ENCODE measurements at places on chromosomes 13 and 19.
A peak's percentile ranks its signal among the peaks of the same experiment; 100 is the strongest.

GRCh38 chr19:51157265-51157664, 15.2 kb downstream of the SIGLEC7 start:
- no peak for DNase-seq

GRCh38 chr19:1852581-1853128, 4.4 kb upstream of the REXO1 start:
- no peak for DNase-seq

- no peak for DNase-seq
These were observed 1.8 kb downstream of the LCP1 start for GRCh38 chr13:46179969-46180763.

DNA sequence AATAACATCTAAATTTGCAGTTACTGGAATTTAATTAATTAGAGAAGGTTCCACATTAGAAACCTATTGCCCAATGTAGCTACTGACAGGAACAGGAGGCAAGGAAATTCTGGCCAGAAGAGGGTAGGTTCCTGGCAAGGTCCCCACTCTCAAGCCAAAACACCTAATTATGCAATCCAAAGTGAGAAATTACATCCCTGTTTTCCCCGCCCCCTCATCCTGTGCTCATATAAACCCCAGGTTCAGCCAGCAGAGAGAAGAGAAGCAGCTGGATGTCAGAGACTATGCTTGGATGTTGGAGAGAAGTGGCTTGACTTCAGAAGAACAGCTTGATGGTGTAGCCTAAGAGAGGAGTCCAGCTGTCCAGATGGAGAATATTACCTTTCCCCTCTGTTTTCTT, 951.3 kb upstream of the PRR20A start:
- no peak for DNase-seq

DNA sequence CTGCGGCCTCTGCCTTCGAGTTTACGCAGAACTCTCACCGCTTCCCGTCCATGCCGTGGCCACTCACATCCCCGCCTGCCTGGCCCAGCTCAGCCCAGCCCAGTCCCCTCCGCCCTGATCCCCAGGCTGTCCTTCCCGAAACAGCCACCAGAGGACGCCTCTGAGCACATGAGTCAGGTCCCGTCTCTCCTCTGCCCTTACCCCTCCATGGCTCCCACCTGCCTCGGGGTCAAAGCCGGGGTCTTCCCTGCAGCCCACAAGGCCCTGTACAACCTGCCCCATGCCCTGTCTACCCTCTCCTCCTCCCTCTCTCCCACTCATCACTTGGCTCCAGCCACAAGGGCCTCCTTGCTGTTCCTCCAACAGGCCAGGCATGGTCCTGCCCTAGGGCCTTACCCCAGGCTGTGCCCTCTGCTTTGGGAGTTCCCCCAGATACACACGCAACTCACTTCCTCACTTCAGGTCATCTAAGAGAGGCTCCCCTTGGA, 8.1 kb upstream of the SEMA6B start:
- DNase-seq: no peak

GRCh38 chr13:110677731-110678545, 28.0 kb downstream of the CARS2 start:
- no peak for DNase-seq

DNA sequence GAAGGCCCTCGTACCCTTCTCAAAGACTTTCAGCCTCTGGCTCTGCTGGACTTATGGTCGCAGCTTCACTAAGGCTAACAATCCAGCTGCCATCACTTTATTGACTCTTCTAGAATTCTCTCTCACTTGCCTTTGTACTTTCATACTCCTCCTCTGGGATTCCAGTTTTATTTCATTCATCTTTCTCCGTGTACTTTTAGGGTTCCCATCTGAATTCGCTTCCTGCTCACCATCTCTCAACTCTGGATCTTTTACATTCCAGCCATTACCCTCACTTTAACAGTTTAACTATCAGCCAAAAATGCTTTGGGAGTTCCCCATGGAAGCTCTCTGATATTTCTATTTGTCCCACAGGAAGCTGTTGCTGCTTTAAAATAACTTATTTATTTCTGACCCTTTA, 149.3 kb upstream of the KL start:
- DNase-seq: no peak

DNA sequence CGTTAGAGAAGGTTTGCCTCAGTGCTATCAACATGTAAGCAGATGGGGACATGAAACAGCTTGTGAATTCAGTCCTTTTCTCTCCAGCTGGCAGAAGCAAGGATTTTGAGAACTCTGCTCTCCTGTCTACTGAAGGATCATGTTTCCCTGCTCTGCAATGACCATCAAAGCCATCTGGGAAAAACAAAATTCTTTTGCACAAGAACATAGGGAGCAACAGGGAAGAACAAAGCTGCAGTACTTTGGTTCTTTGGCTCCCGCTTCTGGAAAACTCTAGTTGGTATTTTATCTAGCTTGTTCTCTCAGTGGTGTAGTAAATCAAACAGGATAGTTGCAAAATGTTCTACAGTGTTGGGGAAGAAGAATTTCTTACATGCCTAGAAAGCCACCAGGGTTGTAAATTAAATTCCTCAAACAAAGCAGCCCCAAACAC, 270.4 kb downstream of the ENOX1 start:
- peak; percentile 92 for DNase-seq

GRCh38 chr13:75353781-75354193, 128.2 kb downstream of the TBC1D4 start:
- no peak for DNase-seq

- DNase-seq: no peak
These were observed 565 bp downstream of the KLK10 start for GRCh38 chr19:51018745-51019543.

DNA sequence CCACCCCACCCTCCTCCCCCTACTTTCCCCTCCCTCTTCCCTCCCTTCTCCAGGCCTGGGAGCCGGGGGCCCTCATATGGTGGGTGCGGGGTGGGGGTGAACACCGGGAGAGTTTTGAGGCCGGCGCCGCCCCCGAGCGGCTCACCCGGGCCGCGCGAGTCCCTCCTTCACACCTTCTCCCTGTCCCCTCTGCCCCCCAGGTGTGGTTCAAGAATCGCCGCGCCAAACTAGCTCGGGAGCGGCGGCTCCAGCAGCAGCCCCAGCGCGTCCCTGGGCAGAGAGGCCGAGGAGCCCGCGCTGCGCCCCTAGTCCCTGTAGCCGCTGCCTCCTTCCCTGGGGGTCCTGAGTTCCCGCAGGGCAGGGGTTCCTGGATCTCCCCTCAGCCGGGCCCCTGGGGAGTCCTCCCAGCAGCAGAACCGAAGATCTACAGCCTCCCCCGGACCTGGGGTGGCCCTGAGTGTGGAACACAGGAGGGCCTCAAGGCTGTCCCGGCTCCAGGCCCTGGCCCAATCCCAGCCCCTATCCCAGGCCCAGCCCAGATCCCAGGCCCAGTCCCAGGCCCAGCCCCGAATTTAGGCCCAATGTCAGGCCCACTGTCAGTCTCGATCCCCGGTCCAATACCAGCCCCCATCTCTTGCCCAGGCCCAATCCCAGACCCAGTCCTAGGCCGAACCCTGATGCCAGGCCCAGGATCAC, 1.7 kb downstream of the TPRX2 start:
- DNase-seq: no peak

GRCh38 chr13:22717036-22717435, 463.7 kb upstream of the SGCG start:
- DNase-seq: no peak

- DNase-seq: no peak
These were observed 4.7 kb upstream of the ZNF606 start for GRCh38 chr19:58007285-58007684.

GRCh38 chr13:80083853-80084676, 256.9 kb downstream of the SPRY2 start:
- peak; percentile 44 for DNase-seq

DNA sequence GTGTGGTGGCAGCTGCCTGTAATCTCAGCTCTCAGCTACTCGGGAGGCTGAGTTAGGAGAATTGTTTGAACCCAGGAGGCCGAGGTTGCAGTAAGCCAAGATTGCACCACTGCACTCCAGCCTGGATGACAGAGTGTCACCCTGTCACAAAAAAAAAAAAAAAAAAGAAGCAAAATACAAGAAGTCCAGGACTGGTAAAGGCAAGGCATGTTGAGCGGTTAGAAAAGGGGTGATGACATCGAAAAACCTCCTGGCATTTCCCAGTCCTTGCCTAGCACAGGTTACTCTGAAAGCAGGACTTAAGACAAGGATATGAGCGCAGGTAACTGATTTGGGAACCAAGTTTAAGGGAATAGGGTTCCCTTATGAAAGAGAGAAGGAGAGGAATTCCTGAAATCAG, 2.5 kb upstream of the LILRB4 start:
- DNase-seq: no peak

- DNase-seq: no peak
These were observed 4.7 kb downstream of the AKAP11 start for GRCh38 chr13:42276683-42277082.

DNA sequence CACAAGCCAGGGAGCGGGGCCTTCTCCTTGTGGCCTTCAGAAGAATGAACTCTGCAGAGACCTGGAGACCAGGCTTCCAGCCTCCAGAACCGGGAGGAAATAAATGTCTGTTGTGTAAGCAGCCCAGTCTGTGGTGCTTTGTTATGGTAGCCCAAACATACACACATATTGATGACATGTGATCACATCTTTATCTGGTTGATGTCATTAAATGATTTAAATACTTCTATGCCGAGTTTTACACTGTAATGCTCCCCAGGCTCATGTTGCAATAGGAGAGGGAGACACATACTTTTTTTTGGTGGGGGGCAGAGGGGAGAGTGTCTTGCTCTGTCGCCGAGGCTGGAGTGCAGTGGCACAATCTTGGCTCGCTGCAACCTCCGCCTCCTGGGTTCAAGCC, 188.0 kb upstream of the IRS2 start:
- DNase-seq: no peak

DNA sequence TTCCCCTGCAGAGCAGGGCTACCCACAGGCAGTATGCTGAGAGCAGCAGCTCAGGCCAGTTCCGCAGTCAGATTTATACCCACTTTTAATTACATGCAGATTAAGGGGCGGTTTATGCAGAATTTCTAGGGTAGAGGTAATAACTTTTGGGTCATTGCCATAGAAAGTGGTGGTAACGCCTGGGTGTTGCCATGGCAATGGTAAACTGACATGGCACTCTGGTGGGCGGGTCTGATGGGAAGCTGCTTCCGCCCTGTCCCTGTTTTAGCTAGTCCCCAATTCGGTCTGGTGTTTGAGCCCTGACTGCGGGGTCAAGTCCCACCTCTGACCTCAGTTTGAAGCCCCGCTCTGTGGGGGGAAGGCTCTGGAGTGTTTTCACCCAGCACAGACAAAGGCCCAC, 141.1 kb upstream of the VSTM2B start:
- no peak for DNase-seq

- no peak for DNase-seq
These were observed 15.6 kb downstream of the TUBGCP3 start for GRCh38 chr13:112572366-112572765.

- no peak for DNase-seq
These were observed 111.8 kb downstream of the SACS start for GRCh38 chr13:23321535-23322241.

GRCh38 chr19:12834976-12835757, 788 bp upstream of the RTBDN start:
- DNase-seq: no peak

- no peak for DNase-seq
These were observed 6.3 kb downstream of the ARGLU1 start for GRCh38 chr13:106561551-106562170.

GRCh38 chr13:68439817-68440216, 1209.7 kb upstream of the PCDH9 start:
- no peak for DNase-seq

DNA sequence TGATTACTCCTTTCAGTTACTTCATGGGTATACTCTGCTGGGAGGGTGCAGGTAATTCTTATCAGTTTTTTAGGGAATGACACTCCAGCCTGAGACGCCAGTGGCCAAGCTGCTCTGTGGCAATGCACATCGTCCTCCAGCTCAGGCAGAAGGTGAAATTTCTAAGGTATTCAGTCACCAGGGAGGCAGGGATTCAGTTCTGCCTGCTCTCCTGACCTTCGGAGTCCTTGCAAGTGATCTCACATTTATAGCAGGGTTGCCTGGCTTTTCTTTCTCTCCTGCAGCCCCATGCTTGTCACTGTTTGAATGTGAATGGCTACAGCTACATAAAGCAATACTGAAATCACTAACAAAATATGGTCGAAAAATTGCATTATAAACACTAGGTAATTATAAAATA, 1447.5 kb downstream of the EFNB2 start:
- no peak for DNase-seq

- no peak for DNase-seq
These were observed 24.4 kb downstream of the CERS1 start for GRCh38 chr19:18871543-18871942.

DNA sequence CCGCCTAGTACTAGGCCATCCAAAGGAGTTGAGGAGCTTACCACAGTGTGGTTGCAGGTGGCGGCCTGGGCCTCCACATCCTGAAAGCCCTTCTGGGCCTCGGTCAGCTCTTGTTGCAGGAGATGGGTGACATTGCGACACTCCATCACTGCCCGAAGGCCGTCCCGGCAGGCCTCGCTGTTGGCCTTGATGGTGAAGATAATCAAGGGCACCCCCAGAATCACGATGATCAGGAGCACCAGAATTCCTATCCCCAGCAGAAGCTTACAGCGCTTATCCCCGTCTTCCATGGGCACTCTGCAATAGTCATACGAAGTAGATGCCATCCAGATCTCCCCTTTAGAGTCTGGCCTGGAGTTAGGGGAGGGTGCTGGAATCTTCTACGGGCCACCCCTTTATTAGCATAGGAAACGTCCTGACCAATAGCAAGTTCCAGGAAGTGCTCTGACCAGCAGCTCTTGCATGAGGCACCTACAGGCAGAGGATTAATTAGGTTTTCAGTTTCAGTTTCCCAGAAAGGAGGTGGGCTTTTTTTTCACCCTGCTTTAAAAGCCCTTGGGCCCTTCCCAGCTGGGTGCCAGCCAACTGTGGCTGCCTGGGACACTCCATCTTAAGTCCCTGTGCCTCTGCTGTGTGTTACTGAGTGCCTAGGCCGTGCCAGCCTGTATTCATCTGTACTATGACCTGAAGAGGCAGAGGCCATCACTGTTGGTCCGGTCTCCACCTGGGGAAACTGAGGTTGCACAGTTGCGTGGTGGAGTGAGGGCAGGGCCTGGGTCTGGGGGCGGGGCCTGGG, at the start of gene BST2:
Gene BST2 (minus strand): TSS at position 381 of the 796 bp plus-strand sequence. CDS start 55 bp downstream, at position 326.
- peak; percentile 22 for DNase-seq

DNA sequence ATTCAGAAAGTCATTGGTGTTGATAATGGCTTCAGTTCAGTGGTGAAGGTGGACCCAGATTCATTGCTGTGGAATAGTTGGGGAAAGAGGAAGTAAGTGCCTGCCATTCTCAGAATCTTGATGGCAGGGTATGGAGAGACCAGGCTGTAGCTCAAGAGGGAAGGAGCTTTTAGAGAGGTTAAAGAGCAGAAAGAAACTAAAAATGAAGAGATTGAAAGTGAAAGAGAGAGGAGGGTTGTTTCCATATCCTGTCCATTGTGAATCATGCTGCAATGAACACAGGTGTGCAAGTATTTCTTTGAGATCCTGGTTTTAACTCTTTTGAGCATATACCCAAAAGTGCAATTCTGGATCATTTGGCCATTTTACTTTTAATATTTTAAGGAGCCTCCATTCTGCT, 12.5 kb downstream of the GJB6 start:
- DNase-seq: no peak

- DNase-seq: no peak
These were observed 3.1 kb upstream of the SPACA4 start for GRCh38 chr19:48603449-48603848.

Measured in DMS 273 treated with DMSO at 0.1 percent for 48 hours (cell line).